ENCODE measurements at places on chromosomes 3 and 15.

DNA sequence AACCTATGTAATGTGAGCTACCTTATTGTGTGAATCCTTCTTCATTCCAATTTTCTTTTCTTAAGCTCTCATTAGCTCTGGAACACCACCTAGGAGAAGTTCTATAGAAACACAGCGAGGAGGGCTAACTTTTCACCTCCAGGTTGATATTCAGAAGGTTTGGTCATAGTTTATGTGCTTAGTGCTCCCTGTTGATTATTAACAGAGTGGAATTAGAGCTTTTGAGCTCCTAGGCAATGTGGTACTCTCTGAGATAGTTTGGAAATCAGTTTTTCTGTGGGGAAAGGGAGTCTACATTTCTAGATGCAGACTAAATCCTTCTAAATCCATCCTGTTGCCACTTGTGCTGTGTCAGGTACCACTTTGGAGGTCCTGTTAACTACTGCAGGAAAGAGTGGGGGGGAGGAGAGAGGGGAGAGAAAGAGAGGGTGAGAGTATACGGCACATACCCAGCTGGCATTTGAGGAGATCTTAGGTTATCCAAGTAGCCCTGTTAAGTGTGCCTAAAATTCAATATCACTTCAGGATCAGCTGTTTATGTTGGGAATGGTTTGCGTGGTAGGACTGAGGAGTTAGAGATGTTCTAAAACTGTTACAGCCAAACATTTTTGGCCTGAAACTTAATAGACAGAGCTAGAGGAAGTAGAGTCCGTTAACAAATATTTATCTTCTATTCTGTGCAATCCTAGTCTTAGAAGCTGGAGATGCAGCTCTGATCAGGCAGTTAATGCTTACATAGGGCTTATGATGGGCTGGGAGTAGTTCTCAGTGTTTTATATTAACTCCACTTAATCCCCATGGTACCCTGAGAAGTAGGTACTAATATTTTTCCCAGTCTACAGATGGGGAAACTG lies 117.5 kb upstream of the PROK2 start:
- no peak for DNase-seq

- peak; percentile 39 for DNase-seq
Observed at GRCh38 chr15:48190932-48191573, 412 bp upstream of the CTXN2 start.

GRCh38 chr15:71679793-71680353 lies 130.5 kb upstream of the NR2E3 start:
- DNase-seq: no peak

GRCh38 chr15:101373577-101373976 lies 78.5 kb upstream of the SNRPA1 start:
- no peak for DNase-seq

GRCh38 chr3:178036451-178037144 lies 499.6 kb upstream of the KCNMB2 start:
- DNase-seq: no peak

DNA sequence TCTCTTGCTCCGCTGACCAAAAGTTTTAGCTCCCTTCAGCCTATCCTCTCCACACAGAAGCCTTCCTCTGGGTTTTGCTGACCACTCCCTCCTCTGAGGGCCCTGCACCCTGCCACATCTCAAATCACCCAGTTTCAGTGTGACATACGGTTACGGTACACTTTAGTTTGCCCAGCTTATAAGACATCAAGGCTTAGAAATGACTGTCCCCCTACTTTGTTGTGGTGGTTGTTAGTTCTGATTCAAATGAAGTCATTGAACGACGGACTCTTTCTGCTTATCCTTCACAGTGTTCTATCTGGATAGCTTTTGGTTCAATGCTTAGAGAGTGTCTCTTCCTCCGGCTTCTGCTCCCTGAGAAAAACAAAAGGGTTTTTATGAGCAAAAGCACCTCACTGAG lies 68.0 kb upstream of the NDUFB4 start:
- DNase-seq: no peak

- no peak for DNase-seq
Observed at GRCh38 chr3:58111513-58112184, 99.1 kb downstream of the DNASE1L3 start.

DNA sequence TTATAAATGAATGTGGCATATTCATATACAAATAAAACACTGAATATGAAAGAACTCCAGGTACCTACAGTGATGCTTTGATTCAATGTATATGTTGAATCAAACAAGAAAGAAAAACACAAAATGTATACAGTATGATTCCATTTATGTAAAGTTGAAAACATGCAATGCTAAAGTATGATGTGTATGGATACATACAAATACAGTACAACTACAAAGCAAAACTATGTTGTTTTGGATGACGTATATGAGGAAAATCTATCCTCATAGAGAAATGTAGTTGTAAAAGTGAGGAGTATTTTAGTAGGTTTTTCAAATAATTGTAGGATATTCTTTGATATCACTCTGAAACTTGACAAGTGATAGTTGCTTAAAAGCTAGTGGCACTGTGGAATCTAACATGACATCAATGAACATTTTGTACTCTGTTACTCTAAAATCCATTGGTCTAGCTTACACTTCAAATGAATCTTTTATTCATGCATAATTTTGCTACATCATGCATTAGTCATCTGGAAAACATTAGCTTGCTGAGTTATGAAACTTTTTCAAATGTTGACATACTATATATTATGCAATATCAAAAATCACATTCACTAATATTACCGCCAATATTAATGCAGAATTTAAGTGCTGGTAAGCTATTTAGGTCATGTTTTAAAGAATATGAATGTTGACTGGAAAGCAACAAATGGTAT lies 278.1 kb upstream of the CHRNA7 start:
- peak; percentile 11 for DNase-seq

GRCh38 chr15:71469413-71469812 lies 340.9 kb upstream of the NR2E3 start:
- no peak for DNase-seq

GRCh38 chr3:194476784-194477183 lies 10.0 kb downstream of the ATP13A3 start:
- DNase-seq: no peak

- DNase-seq: no peak
Observed at GRCh38 chr15:61671736-61672135, 388.5 kb downstream of the VPS13C start.

DNA sequence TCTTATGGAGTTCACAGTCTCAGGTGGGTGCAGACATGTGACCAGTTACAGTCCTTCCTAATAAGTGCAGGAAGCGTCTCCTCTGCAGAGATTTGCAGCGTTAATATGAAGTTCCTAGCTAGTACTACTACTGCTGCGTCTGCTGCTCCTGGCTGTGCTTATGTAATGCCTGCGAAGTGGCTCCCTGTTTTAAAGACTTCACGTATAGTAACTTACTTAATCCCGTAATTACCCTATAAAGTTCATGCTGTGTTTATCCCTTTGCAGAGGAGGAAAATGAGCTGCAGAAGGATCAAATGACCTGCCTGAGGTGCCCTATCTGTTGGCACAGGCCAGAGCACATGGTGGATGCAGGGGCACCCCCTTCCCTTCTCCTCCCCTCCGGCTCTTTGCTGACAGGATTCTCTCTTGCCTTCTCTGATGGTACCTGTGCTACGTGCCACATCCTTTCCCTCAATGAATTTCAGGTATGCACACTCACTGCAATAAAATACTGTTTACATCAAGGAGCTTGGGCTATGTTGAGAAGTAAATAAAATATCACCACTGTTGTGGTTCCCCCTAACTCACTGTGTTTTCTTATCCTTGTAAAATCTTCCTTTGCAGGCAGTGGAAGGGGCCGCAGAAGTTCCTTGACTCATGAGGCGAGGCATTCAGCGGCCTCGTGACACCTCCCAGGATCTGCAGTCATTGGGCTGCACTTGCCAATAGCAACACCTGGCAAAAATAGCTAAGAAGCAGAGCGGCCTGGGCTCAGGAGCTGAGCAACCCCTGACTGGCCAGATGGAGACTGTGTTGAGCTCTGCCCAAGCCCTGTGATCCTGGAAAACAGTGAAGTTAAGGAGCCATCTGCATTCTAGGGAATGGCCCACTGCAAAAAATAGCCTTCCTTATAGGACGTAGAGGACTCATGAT lies 188.9 kb upstream of the ATP10A start:
- DNase-seq: no peak

GRCh38 chr15:39153058-39153714 lies 427.7 kb upstream of the THBS1 start:
- no peak for DNase-seq

DNA sequence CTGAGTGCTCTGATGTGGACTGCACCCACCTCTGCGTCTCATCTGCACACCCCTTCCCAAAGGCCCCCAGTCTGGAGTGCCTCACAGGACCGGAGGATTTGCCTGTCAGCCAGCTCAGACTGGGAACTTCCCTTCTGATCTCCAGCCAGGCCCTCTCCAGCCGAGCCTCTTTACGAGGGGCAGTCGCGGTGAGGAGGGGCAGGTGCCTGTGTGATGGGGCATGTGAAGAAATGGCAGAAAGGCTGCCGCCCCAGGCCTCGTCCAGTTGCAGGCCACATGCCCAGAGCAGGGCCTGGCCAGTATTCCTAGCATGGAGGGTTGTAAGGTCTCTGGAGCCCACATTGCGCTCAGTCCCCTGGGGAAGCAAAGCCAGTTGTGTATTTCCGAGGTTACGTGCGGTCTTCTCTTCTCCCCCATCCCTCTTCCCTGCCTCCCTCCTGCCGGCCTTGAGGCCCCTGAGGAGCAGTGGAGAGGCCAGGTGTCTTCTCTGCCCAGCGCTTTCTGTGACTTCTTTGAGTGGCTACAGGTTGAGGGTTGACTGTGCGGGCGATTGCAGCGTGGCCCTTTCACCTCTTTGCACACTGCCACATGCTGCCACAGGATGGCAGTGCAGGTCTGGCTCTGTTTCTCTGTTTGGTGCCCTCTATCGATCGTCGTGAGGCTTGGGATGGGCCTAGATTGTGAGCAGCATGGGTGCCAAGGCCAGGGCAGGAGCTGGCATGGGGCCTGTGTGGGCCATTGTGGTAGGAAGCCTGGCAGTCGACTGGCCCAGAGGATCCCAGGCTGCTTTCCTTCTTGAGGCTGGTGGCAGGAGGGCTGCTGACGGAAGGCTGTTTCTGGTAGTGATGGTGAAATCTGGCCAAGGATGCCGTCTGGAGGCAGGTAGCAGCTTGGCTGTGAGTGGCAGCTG lies 5.3 kb downstream of the CLK3 start:
- peak; percentile 62 for DNase-seq

DNA sequence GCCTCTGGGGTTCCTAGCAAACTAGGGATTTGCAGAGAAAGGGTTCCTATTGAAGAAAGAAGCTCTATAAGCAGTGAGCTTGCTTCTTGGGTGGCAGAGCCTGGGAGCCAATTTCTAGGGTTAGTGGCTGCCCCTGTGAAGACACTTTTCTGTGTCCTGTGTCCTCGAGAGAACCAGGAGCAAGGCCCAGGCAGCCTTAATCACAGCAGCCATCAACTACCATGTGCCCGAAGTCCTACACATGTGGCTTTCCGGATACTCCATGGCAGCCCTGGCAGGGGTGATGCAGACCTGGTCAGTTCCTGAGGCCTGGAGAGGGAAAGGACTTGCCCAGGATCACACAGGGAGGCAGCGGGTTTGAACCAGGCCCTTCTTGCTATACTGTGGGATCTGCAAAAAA lies 27.7 kb upstream of the TSPAN3 start:
- no peak for DNase-seq

DNA sequence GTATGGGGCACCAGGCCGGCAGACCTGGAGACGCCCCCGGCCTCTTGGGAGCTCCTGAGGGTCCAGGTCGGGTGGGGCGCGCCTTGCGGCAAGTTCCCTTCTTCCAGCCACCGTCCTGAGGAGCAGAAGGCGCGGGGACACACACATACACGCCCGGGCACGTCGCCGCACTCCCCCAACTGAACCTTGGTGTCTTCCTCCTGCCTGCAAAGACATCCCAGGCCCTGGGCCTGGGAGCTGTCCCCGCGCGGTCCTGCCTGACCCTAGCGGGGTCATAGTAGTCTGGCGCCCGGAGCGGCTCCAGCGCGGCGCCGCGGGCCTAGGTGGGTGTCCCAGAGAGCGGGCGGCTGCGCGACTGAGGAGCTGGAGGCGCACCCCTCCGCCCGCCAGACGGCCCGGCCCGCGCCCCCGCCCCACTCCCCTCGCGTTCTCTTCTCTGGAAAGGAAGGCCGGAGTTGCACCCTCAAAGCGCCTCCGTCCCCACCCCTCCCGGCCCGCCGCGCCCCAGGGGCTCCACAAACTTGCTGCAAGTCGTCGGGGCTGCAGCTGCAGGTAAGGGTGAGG lies 185.9 kb upstream of the LINGO1 start:
- DNase-seq: no peak

DNA sequence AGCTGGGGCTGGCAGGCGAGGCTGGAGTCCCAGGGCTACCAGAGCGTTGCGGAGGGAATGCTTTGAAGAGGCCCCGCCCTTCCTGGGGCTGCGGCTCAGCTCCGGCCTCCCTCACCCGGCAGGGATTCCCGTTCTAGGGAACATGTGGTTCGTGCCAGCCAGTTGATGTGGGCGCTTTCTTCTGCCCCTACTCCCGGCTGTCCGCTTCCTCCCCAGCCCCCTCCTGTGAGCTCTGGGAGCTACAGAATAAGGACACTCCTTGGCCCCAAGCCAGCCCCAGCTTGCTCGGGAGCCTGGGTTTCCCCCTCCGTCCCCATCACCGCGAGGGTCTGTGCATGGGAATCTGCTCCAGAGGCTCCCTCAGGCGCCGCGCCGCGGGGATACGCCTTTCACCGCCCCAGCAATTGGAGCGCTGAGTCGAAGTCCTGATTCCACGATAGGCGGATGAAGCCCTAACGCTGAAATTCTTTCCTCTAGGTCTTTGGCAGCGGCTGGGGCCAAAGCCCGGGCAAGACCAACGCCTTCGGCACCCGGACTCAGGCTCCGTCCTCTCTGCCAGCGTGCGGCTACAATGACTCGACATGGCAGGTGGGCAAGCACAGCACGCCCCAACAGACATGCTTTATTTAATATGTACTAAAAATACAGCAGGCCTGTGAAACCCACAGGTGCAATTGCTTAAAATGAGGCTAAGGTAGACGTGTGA lies 69.5 kb downstream of the KLF15 start:
- DNase-seq: peak; percentile 96

DNA sequence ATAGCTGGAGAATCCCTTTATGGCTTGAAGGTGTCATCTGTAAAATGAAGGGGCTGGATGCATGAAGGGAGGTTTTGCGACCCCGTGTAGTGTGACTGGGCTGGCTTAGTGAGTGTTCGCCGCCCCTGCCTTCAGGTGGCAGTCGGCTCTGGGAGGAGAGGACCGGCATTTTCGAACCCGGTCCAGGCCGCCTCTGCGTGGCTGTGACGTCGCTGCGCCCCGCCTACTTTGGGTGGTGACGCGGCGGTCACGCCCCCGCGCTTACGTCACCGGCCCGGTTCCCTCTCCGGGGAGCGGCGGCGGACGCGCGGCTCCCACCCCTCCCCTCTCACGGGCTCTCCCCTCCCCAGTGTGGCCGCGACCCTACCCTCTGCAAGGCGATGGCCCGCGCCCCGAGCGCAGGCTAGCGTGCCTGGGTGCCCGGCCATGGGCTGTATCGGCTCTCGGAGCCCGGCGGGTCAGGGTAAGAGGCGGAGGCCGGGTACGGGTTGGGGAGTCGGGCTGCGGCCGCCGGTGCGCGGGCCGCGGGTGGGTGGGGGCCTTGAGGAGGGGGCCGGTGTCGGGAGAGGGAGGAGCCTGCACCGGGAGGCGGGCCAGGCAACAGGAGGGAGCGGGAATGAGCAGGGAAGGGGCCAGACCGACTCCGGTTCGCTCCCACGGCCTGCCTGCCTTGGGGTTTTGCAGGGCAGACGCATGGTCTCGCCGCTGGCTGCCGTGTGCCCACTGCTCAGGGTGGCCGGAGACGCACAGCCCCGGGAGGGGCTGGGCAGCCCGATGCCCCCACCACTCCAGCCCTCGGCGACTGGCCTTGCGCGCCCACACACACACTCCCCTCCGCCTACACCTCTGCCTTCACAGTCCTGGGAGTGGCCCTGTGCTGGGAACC lies 1.5 kb upstream of the FAM131A start:
- DNase-seq: peak; percentile 71

GRCh38 chr3:58101499-58102389 lies 93.5 kb downstream of the FLNB start:
- no peak for DNase-seq

- DNase-seq: peak; percentile 56
Observed at GRCh38 chr3:72938471-72939265, 50.8 kb downstream of the GXYLT2 start.
